Fibroblast of the conjunctiva (primary cell): ENCODE measurements at places on chromosomes 3 and 15.
A peak's percentile ranks its signal among the peaks of the same experiment; 100 is the strongest.

- no peak for DNase-seq
Observed at GRCh38 chr15:37898362-37898761, 36.1 kb upstream of the TMCO5A start.

- no peak for DNase-seq
Observed at GRCh38 chr15:57111002-57111401, 192.6 kb downstream of the TCF12 start.

- no peak for DNase-seq
Observed at GRCh38 chr3:158486200-158486599, 84.8 kb upstream of the MLF1 start.

DNA sequence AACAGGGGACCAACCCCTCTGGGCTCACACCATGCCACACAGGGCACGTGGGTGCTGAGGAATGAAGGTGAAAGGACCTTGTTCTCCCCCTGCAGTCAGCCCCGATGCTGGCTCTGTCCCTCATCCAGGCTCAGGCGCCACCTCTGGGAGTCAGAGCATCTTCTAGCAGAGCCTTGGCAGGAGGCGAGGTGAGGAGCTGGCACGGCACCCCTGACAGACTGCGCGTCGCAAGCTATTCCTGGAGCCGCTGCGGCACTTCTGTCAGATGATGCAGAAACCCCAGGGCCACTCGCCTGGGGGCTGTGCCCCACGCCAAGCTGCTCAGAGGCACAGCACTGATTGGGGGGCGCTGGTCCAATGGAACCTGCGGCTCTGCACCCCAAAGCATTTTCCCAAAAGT lies 62.0 kb downstream of the MGLL start:
- DNase-seq = no peak

GRCh38 chr3:23762759-23763477 lies 42.8 kb upstream of the UBE2E1 start:
- DNase-seq = no peak

DNA sequence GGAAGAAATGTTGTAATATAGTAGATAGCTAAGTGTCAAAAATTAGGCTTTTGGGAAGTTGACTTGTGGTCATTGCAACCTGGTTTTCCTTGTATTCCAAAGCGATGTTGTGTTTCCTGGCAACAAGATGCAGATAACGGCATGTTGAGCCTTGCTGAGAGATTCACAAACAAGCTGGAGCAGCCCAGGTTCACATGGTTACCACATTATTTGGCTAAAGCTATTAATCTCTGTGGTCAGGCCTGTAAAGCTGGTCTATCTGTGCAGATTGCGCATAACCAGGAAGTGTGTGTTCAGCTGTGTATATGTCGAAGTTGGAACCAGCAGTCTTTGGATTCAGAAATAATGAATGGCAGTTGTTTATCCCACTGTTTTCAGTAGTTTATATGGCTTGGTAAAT lies 6.6 kb downstream of the TIPARP start:
- peak; percentile 86 for DNase-seq

DNA sequence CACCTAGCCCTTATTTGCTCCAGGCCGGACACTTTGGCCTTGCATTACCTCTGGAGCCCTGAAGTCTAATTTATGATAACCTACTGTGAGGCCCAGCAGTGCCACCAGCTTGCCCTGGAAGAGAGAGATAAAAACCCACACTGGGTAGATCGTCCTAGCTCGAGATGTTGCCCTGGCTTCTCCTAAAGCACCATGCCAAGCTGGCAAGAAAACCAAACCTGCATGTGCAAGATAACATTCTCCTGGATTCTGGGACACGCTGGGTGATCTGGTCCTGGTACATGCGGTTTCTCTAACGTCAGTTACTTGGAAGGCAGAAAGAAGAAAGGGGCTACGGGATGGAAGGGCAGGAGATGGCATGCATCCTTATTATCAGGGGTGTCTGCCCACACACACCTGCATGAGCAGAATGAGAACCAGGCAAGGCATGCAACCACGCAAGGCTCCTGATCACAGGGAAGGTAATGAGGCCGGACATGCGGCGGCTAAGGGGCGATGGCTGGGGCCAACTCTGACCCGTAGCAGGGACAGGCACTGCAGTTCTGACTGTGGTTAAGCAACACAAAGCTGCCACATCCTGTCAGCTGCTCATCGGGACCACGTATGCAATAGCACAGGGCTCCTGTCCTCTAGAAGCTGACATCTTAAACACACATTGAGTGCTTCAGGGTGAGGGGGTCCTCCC lies 73.0 kb downstream of the OXNAD1 start:
- DNase-seq = no peak

DNA sequence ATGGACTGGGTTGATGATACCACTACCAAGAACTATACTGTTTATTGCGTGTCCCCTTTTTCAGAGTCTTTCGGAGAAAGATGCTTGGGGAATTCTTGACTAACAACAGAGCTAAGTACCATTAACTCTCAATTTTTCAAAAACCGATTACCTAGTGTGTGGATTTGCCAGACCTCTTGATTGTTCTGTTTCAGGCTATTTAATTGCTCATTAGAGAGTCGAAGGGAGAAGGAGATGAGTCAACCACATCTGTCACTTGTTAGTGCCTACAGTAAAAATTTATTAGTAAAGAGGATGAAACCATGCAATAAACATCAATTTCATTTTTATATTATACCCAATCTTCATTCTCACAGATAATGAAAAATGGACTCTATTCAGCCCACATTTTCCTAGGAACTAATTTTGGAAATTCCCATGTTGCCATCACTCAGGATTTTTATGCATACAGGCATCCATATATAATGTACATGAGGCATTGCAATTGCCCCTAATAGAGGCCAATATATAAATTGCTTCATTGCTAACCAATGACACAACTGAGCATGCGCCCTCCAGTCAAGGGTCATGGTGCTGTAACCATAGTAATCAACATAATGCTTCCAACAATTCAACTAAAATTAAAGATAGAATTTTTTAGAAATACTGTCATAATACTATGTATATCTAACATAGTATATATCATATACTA lies 541.7 kb downstream of the TBL1XR1 start:
- no peak for DNase-seq

GRCh38 chr3:43515208-43515917 lies 106.4 kb downstream of the ANO10 start:
- no peak for DNase-seq

GRCh38 chr3:39295184-39295775 lies 15.4 kb upstream of the CX3CR1 start:
- DNase-seq = no peak
